Aorta (tissue), 5 donors: ENCODE measurements at places on chromosomes 16 and 17.

DNA sequence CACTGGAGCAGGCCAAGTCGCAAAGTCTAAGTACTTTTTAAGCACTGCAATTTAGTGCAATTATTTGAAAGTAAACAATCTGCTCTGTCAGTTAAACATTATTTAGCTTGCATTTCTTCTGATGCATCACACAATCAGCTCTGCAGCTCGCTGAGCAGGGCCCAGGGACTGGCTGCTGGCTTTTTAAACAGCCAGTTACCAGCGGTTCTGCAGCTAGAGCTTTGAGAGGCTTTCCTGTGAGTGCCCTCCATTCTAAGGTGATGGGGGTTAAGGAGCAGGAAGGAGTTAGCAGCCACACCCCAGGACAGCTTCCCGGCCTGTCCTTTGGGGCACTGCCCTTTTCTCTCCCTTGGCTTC, 154.3 kb downstream of the SALL1 start:
- no peak for DNase-seq

GRCh38 chr16:25141648-25142047, 30.1 kb downstream of the LCMT1 start:
- no peak for DNase-seq

DNA sequence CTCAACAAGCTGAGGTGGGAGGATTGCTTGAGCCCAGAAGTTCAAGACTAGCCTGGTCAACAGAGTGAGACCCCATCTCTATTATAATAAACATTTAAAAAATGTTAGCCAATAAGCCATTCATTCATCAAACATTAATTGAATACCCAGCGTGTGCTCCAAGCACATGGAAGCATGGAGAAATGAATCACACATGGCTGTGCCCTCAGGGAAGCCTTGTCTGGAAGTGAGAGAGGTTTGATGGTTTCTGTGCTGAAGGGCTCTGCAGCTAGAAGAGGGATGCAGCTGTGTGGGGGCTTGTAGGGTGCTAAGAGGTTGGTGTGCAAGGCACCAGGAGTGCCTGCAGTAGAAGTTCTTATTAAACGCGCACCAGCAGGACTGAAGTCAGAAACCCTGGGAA, 11.2 kb downstream of the CYB5D2 start:
- no peak for DNase-seq

- no peak for DNase-seq
Observed at GRCh38 chr17:40671282-40671681, 6.3 kb upstream of the KRT222 start.

GRCh38 chr16:29029168-29029994, 44.5 kb downstream of the LAT start:
- DNase-seq, result peak; percentile 78

DNA sequence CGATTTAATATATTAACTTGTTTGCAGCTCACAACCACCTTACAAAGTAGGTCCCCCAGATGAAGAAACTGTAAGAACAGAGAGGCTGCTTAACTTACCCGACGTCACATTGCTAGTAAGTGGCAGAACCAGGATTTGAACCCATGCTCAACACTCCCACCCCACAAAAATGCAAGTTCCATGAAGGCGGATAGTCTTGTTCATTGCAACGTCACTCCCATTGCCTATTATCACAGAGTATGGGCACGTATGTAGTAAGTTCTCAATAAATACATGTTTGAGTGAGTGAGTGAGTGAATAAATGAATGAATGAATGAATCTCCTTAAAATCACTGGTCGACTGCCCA, 1.1 kb downstream of the USP31 start:
- no peak for DNase-seq

DNA sequence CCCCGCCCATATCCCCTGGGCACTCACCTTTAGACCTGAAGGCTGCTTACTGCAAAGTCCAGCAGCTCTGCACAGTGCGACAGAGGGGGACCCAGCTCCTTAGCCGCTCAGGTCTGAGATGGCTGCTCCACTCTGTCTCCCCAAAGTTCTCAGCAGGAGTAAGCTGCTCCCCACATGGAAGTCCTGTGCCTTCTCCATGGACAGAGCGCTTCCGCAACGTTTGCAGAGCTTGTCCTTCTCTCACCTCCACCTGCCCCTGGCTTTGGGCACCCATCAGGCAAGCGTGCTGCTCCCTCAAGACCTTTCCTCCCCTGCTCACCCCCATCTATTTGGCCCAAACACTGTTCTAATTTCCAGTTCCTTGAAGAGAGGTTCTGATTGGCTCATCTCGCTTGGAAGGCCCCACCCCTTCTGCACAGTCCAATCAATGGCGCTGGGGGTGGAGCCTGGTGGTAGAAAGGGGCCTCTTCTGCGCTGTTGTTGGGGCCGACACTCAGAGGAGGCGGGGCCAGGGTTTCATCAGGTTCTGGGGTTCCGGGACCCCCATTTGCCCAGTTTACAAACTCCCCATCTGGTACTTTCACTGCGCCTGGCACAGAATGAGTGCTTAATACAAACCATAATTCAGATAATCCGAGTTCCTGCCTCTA, 137.2 kb downstream of the CYLD start:
- DNase-seq, result no peak

GRCh38 chr16:2955438-2955778, 8.7 kb upstream of the KREMEN2 start:
- DNase-seq, result no peak

GRCh38 chr17:45759761-45760160, 24.4 kb upstream of the CRHR1 start:
- DNase-seq, result no peak

- no peak for DNase-seq
Observed at GRCh38 chr17:66583112-66583748, 251.7 kb upstream of the CACNG5 start.

GRCh38 chr17:80851277-80851925, 140.2 kb upstream of the CHMP6 start:
- DNase-seq, result no peak

DNA sequence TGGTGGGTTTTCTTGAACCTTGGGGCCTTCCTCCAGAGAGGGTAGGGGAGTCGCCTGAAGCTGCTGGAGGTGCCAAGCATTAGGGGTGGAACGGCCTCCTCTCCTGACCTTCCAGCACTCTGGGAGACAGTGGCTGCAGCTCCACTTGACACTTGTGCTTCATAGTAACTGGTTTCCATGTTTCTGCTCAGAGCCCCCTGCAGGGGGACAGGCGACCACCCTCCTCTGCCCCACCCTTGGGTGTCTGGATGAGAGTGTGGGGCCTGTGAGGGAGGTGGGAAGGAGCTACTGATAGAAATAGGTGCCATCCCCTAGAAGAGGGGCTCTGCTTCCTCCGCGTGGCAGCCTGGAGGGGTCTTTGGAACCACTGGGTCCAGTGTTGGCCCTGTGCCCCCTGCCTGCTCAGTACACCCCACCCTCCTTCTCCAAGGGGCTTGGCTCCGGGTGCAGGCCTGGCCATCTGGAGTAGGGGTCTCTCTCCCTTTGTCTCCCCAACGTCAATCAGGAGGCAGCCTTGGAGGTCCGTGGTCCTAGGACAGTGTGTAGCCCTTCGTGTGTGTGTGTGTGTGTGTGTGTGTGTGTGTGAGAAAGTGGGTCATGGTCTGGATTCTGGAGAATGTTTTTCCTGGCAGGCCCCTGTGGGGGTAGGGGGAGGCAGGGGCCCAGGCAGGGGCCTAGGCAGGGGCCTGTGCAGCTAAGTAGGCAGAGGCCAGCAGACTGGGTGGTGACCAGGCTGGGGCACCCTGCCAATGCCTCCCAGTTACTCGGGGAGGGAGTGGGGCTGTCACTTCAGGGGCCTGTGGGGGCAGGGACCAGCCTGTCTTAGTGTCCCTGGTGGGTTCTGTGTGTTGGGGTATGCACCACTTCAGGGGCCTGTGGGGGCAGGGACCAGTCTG, 4.9 kb downstream of the LASP1 start:
- peak; percentile 62 for DNase-seq

- DNase-seq, result peak; percentile 82
Observed at GRCh38 chr16:85613604-85614337, 649 bp downstream of the GSE1 start.

DNA sequence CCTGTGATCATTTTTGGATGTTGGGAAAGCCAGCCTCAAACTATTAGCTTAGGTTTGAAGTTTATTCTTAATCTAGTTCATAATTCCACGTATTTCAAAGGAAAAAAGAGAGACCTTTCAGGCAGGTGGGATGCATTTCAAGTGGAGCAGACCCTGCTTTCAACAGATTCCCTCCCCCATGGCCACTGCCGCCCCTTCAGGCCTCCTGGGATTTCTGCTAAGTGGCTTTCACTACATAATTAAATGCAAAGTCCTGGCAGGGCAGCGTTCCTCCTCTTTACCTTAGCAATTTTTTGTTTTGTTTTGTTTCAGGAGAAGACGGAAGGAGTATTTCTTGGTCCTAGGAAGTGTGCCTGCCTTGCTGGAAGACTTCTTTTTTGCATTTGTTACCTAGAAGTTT, 36.6 kb downstream of the MAF start:
- DNase-seq, result no peak

DNA sequence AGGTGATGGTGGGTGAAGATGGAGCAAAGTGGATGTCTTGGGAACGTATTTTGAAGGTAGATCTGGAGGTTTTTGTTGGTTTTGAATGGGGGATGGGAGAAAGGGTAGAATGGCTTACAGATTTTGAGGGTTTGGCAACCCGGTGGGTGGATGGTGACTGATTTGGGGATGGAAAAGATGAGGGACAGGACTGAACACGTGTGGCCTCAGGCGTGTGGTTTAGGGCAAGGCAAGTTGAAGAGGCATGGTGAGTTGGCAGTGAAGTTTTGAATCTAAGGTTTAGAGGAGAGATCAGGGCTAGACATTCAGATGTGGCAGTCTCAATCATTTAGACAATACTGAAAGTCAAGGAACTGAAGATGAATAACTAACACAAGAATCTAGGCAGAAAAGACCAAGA, 5.0 kb upstream of the DCTPP1 start:
- DNase-seq, result no peak

- no peak for DNase-seq
Observed at GRCh38 chr17:68390888-68391545, 66.3 kb downstream of the WIPI1 start.

DNA sequence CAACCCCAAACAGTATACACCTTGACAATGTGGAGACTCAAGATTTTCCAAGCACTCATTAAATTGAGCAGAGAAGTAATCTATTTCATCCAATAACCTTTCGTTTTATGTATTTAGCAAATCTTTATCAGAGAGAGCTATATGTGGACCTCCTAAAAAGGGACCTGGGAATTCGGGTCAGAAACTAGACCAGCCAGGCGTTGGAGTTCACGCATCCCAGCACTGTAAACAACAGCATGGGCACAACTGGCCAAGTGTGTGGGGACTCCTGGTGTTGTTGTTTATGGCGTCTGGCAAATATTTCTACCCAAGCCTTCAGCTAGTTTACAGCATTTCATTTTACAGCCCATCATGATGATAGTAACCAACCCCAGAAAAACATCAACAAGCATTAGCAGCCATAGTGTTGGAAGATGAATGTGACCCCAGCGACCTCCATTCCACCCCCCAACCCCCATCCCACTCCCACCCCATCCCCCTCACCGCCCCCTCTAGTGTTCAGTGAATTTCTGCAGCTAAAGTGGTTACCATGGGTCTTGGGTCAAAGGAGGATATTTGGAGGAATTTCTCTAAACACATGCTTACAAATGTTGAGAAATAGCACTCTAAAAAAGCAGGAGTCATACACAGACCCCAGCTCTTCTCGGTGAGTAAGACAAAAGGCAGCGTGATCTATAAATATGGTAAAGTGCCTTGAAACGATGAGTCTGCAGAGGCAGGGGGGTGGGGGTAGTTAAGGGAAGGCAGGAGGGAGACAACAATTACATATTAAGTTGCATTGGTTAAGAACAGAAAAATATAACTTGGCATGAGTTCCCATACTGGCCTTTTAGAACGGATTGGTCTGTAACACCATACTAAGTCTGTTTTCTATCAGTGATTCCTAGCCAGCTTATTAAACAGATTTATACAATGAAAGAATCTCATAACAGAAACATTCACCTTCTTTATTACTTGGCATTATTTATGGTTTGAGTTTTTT, 91.4 kb upstream of the TBX2 start:
- no peak for DNase-seq

GRCh38 chr17:55765472-55765871, 14.6 kb downstream of the PCTP start:
- DNase-seq, result no peak

- DNase-seq, result no peak
Observed at GRCh38 chr17:43018932-43019331, 3.3 kb downstream of the VAT1 start.

GRCh38 chr17:78249818-78250806, 18.7 kb downstream of the TMEM235 start:
- no peak for DNase-seq

GRCh38 chr17:77214743-77215142, 74.0 kb downstream of the SEC14L1 start:
- DNase-seq, result peak; percentile 67

- peak; percentile 29 for DNase-seq
Observed at GRCh38 chr16:87584271-87584670, 18.0 kb upstream of the JPH3 start.

GRCh38 chr16:50021544-50021943, 3.5 kb upstream of the CNEP1R1 start:
- DNase-seq, result no peak

DNA sequence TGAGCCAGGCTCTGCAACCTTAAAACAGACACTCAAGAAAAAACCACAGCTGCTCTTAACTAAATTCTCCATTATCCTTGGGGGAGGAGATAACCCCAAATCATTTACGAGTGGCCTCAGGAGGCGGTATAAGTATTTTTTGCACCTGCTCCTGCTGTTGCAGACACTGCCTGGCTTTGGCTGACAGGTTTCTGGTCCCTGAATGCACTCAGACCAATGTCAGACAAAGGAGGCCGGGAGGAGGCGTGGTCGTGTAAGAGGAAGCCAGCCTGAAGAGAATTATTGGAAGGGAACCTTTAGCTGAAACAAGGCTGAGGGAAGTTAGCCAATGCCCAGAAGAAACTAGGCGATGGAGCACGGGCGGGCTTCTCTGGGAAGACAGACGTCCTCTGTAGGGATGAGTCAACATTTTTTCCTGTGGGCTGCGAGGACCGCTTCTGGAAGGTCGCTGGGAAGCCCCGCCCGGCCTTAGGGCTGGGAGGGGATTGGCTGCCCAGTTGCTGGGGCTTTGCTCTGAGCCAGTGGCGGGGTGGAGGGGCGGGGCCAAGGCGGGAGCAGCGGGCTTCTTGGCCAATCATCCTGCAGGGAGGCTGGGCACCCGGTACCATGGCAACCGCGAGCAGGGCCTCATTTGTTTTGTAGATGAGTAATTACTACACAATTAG, 82.3 kb downstream of the CCDC182 start:
- peak; percentile 97 for DNase-seq
